Skin of body (tissue), 3 donors: ENCODE measurements at places on chromosomes 13 and 19. TPM values are rescaled to one million over a fixed set of nuclear protein-coding genes. Genes with fewer than 3 reads are reported as not detected.

GRCh38 chr19:1206864-1207450 lies 1.4 kb downstream of the STK11 start:
- DNase-seq: no peak

DNA sequence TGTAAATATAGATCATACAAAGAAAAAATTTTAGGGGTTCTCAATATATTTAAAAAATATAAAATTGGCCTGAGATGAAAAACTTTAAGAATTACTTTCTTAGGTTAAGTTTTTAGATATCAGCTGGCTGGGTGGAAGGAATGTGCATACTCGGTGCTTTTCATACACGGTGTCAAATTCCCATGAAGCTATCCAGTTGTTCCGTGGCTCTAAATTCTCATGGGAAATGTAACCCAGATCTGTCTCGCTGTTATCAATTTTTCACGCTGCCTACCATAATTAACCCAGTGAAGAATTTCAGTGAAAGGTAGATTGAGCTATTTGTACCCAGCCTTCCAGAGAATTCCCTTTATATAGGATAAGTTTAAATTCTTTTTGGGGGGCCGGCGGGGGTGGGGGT lies 11.6 kb upstream of the ZNF835 start:
- no peak for DNase-seq

DNA sequence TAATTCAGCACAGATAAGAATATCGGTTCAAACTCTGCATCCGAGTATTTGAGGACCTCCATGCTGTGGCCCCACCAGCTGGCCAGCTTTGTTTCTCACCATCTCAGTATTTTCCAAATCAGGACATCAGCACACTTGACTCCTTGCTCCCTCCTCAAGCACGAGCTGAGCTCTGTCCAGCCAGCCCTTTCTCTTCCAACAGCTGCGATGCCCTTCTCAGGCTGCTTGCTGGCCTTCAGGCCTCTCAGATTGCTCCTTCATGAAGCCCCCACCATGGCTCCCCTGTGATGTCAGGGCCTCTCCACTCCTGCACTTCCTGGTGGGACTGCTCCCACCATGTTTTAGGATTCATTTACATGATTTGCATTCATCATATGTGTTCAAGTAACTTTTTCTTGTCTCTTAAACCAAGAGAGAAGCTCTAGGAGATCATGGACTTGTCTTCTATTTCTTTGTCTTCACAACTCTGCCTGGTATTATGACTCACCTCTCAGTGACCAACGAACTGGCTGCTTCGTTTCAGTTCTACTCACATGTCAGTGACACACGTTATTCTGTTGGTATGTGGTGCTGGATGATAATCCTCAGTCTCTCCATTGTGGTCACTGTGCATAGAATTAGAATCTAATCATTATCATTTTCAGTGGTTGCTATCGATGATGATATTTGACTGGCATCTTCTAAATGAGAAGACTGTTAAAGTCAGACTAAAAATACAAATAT lies 471.7 kb downstream of the EFNB2 start:
- DNase-seq: no peak

GRCh38 chr13:52949742-52950141 lies 78.9 kb upstream of the OLFM4 start:
- DNase-seq: no peak

DNA sequence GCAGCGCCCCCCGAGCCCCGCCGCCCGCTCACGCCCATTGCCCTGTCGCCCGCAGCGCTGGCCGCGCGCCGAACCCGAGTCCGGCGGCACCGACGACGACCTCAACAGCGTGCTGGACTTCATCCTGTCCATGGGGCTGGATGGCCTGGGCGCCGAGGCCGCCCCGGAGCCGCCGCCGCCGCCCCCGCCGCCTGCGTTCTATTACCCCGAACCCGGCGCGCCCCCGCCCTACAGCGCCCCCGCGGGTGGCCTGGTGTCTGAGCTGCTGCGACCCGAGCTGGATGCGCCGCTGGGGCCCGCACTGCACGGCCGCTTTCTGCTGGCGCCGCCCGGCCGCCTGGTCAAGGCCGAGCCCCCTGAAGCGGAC lies 518 bp downstream of the KLF2 start:
- DNase-seq: no peak

GRCh38 chr19:5103061-5103701 lies 134.3 kb downstream of the KDM4B start:
- no peak for DNase-seq

DNA sequence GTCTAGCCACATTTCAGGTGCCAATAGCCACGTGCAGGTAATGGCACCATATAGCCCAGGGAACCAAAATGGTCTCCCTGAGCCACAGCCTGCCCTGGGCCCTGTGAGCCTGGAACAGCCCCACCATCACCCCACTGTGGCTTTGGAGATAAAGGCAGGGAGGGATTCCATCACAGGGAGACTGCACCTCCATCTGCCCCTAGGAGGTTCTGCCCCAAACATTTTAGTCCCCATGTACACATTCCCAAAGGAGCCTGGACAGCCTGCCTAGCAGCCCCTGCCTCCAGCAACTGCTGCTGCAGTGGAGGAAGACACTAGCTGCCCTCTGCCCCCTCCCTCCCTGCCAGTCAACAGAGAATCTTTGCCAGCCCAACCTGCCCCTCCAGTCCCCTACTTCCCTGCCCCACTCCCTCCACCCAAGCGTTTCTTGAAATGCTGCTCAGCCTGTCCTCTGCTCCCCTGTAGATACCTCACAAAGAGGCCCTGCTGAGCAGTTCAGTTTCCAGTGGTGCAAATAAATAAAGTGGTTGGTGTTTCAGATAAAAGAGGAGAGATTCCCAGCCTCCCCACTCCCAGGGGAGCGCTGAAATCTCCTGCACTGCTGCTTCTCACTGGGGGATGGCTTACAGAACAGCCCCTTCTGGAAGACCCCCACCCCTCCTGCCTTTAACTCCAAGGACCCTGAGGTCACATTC lies 921.8 kb downstream of the UQCRFS1 start:
- no peak for DNase-seq

GRCh38 chr13:31927219-31927653 lies 104.3 kb upstream of the FRY start:
- DNase-seq: no peak

GRCh38 chr19:7999376-7999775 lies 6.1 kb downstream of the ELAVL1 start:
- no peak for DNase-seq

DNA sequence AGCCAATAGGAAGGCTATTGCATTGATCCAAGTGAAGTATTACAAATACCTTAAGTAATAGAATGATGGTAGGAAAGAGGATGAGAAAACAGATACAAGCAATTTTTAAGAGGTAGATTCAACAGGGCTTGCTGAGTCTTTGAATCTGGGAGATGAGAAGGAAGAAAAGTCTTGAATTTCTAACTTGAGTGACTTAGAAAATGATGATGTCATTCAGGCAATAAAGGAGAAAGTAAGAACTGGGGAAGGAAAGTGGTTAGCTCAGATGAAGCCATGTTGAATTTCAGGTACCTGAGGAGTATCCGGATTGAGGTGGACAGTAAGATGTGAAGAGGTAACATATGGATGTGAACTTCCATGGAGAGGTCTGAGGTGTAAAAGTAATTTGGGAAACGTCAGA lies 15.5 kb upstream of the FRY start:
- no peak for DNase-seq

GRCh38 chr19:54541712-54542111 lies 31.9 kb upstream of the LILRA2 start:
- no peak for DNase-seq

DNA sequence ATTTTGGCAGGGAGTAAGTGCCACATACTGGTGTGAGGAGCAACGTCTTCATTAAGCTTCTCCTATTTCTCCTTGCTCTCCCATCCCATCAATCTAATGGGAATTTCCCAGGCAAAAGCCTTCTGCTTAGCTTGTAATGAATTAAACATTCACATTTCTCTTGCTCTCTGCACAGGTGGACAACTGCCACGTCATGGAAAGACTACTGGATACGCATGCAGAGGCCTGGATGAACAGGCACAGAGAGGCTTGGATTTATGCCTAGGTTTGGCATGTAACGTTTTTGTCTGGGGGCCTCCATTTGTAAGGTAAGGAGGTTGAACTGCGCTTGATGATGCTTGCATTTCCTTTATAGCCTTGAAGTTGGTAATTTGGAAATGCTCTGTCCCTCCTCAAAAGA lies 374.8 kb downstream of the KLF12 start:
- no peak for DNase-seq

DNA sequence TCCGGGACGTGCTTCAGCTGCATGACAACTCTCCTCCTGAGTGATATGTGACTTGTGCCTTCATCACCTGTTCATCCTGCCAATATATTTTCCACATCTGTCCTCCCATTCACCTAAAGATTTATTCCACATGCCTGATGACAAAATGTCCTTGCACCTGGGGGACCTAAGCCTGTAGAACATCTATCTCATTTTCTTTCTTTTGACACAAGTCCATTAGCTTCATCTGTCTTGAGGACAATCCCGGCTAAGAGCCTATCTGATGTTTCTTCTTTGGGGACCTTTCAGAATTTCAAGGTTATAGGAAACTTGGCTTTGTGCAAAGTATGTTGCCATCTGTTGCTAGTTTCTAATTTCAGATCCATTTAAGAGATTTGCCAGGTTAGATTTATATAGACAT lies 41.1 kb downstream of the ITGBL1 start:
- no peak for DNase-seq

DNA sequence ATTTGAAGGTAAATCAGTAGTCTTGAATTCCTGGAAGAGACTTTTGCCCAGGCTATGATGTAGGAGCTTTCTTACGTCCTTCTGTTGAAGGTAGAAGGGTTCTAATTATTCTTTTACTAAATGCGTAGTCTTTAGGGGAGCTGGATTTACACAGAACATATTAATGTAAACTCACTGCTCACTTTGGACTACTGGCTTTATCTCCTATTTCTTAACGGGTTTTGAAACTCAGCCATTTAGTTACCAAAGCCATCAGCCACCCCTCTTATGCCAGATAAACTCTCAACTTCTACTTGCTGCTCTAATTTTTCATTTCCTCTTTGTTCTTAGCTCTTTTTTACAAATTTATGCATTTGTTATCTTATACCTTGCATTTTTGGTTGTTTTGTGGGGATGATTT lies 81.5 kb downstream of the FNDC3A start:
- no peak for DNase-seq

DNA sequence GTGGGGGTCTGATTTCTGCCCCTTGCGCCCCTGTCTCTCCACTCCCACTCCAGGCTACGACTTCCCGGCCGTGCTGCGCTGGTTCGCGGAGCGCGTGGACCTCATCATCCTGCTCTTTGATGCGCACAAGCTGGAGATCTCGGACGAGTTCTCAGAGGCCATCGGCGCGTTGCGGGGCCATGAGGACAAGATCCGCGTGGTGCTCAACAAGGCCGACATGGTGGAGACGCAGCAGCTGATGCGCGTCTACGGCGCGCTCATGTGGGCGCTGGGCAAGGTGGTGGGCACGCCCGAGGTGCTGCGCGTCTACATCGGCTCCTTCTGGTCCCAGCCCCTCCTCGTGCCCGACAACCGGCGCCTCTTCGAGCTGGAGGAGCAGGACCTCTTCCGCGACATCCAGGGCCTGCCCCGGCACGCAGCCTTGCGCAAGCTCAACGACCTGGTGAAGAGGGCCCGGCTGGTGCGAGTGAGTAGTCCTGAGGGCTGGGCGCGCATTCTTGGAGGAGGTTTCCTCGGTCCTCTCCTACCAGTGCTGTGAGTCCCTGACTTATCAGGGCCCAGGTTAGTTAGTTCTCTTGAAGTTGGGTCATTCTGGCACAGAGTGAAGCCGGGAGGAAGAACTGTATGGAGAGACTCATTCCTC lies 12.7 kb downstream of the EHD2 start:
- no peak for DNase-seq

GRCh38 chr19:11626252-11626651 lies 29.0 kb downstream of the ZNF627 start:
- DNase-seq: no peak

GRCh38 chr19:9969688-9969975 lies 33.3 kb upstream of the OLFM2 start:
- DNase-seq: no peak

- no peak for DNase-seq
These were observed 397.7 kb downstream of the GPC6 start for GRCh38 chr13:93624311-93624777.

GRCh38 chr13:79663435-79663834 lies 182.5 kb downstream of the NDFIP2 start:
- no peak for DNase-seq

GRCh38 chr13:20977394-20977793 lies 74.8 kb upstream of the XPO4 start:
- no peak for DNase-seq

- no peak for DNase-seq
These were observed 313.2 kb downstream of the SHISA2 start for GRCh38 chr13:25738342-25739196.

DNA sequence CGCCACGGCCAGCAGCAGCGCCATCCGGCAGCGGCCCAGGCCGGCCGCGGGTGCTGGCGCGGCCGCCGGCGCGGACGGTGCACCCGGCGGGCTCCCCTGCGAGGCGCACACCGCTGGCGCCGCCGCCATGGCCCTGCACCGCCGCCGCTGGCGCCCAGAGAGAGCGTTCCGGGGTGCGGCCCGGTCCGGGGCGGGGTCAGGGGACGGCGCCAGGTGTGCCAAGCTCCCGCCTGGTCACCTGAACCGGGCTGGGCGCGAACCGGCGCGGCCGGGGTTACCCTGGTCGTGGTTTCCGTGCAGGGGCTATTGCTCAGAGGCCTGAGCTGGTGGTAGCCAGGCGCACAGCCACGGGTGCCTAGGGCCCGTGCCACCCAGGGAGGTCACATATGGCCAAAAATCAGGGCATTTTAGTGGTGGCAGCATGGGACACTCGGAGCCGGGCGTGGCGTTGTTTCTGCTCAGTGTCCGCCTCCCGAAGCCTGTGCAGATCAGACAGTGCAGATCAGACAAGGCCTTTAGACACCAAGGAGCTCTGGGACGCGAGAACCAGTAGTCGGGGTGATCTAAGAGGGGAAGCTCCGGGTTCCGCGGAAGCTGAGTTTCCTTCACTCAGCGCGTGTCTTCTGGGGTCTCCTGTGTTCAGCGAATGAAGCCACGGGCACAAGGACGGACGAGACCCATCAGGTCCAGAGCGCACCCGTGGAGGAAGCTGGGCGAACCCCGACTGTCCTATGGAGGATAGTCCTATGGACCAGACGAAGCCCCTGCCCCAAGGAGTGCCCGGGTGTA lies at the start of gene TMEM238:
Gene TMEM238, minus strand, starts transcription at position 162 of the 789 bp plus-strand sequence. Its CDS starts 33 bp downstream, at position 129.
- DNase-seq: no peak

Gene CNMD
- 0.49 TPM for total RNA-seq

Gene BRSK1
- 3.6 TPM for total RNA-seq

Gene SPACA4
- total RNA-seq: 0.20 TPM

Gene LGALS4
- total RNA-seq: 1.3 TPM

Gene MBD3
- total RNA-seq: 32.2 TPM

Gene ZNF560
- total RNA-seq: 0.49 TPM

Gene ANKRD24
- 0.79 TPM for total RNA-seq

Gene SYDE1
- total RNA-seq: 6.9 TPM
